Stimulated activated CD4-positive, alpha-beta T cell treated with anti-CD3 and anti-CD28 coated beads, Interleukin-4, amount 100 ng/mL, for 1 hour (primary cell): ENCODE measurements at places on chromosomes 11 and 22.

- no peak for DNase-seq
These were observed 60.9 kb downstream of the SMIM38 start for GRCh38 chr11:69216647-69217051.

DNA sequence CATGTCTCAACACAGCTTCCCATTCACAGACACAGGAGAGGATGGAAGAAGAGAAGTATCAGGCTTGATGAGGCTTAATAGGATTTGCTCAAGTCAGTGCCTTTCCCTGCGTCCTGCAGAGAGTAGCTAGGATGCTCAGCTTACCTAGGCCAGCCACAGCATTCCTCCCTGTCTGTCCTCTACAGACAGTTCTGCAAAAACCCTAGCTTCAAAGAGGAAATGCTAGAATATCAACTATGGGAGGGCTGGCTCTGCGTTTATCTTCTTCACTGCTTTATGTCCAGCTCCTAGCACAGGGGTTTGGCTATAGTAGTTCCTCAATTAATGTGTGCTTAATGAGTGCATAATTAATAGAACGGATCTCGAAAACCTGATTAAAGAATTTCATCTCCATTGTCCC is 16.4 kb downstream of the KCNJ5 start:
- DNase-seq: no peak

- no peak for DNase-seq
These were observed 67.6 kb upstream of the TENM4 start for GRCh38 chr11:79508461-79508860.

- DNase-seq: no peak
These were observed 8.8 kb upstream of the LINC01488 start for GRCh38 chr11:69472541-69473275.

DNA sequence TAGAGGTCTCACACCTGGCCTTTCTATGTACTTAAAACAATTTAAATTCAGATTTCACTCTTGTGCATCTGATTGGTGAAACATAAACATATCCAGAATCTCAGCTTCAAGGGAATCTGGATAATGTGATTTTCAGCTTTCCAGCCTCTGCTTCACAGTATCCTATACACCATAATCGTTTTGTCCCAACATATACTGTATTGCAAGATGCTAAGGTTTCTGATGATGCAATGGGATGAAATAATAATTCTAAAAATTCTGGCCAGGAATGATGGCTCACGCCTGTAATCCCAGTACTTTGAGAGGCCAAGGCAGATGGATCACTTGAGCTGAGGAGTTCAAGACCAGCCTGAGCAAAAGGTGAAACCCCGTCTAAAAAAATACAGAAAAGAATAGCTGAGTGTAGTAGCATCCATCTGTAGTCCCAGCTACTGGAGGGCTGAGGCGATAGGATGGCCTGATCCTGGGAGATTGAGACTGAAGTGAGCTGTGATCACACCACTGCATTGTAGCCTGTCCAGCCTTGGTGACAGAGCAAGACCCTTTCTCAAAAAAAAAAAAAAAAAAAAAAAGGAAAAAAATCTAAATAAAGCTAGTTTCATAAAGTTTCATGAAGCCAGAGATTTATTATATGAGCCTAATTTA is 41.0 kb upstream of the CTSC start:
- DNase-seq: no peak

- DNase-seq: no peak
These were observed 59.0 kb downstream of the NCAPD3 start for GRCh38 chr11:134164490-134165370.

DNA sequence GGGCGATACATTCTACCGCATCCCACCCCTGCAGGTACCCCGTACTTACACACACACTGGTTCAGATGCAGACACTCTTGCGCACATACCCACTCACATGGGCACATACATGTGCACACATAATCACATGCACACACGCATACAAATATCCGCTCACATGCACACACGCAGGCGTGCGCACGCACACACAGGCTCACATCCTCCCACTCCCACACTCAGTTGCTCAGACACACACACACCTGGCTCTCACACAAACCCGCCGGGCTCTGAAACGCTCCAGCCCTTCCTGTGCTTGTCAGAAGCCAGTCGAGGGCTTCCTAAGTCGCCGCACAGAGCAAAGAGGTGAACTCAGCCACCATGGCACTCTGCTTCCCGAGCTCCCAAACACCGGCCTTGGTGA is 164.5 kb downstream of the CRYBB2 start:
- no peak for DNase-seq

DNA sequence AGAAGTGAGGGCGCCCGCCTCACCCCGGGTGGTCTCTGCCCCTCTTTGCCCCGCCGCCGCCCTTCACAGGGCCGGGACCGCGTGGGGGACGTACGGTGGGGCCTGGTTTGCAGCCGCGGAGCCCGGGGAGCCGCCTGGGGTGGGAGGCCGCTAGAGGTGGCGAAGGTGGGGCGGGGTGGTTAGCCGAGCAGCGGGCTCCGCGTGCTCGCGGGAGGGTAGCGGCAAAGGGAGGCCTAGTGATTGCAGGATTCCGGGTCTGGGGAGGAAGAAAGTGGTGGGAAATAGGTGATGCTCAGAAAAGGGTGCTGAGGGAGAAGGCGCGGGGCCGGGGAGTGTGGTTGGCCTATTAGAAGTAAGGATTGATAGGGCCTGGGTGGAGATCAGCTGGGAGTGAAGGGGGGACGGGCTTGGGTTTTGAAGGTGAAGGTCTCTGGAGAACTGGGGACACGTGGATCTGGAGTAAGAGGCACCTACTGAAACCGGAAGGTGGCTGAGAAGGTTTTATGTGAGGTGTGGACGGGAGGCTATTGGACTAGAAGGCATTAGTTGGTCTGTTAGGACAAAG is 571 bp downstream of the FAR1 start:
- peak; percentile 55 for DNase-seq

DNA sequence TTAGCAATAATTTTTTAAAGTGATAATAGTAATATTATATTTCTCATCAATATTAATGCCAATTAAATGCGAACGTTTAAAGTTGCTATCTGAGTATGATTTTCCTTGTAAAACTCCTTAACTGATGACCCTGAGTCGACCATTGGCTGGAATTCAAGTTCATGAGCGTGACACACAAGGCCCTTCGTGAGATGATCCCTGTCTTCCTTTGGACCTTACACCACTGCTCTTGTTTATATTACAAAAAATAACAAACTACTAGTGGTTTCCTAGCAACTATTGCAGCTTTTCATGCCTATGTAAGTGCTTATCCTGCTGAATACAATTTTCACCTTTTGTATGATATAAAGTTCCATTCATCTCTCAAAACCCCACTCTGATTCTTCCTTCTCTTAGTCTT is 752.9 kb downstream of the CNTN5 start:
- DNase-seq: no peak

- DNase-seq: no peak
These were observed 59.1 kb upstream of the PRDM11 start for GRCh38 chr11:45087086-45087899.

- DNase-seq: no peak
These were observed 1097.6 kb downstream of the TBC1D22A start for GRCh38 chr22:47859881-47860525.
